CD4-positive, alpha-beta T cell treated with Interleukin-10 for 1 hour (primary cell): ENCODE measurements at places on chromosomes 5 and 9.

DNA sequence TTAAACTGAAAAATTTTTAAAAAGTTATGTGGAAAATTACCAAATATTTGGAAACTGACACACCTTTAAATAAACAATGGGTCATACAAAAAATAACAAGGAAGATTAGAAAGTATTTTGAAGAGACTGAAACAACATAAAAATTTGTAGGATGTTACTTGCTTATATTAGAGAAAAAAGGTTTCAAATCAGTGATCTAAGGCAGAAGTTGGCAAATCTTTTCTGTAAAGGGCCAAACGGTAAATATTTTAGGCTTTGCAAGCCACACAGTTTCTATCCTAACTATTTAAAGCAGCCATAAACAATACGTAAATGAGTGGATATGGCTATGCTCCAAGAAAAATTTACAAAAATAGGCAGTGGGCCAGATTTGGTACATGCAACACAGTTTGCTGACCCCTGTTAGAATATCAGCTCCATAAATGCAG is 81.3 kb downstream of the OXCT1 start:
- DNase-seq: no peak

DNA sequence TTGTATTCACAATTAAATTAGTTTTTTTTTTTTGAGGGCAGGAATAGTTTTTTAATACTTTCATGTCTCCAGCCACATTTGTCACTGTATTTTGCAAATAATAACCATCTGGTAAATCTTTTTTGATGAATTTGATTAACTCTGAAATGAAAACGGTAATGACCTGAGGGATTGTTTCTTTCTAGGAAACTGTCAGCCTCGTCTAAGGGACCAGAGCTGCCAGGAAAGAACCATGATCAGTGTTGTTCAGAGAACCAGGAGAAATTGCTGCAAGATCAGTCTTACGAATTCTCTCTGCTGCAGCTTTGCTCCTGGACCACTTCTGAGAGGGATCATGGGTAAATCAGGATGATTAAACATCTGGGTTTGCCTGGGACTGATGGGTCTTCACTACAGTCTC is 114.5 kb upstream of the TAF11L2 start:
- DNase-seq: no peak

DNA sequence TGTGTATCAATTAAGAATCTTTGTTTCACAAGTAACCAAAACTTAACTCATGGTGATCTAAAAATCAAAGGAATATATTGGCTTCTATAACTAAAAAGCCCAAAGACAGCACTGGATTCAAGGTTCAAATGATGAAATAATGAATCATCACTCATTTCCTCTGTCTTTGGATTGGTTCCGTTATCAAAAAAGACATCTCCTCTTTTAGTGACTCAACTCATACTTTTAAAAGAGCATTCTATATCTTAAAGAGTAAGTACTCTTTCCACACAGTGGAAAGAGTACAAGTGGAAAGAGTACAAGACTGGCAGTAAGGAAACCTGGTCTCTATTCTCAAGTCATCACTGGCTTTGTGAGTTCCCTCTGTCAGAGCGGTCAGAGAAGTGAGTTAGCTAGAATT is 141.4 kb upstream of the NMUR2 start:
- DNase-seq: no peak

- no peak for DNase-seq
Measured at GRCh38 chr5:29822521-29822920, 1371.0 kb upstream of the CDH6 start.

GRCh38 chr5:157130925-157131324 is 11.7 kb downstream of the MED7 start:
- no peak for DNase-seq

- no peak for DNase-seq
Measured at GRCh38 chr5:148839960-148840359, 13.5 kb downstream of the ADRB2 start.

GRCh38 chr5:89187883-89188465 is 305.0 kb upstream of the MEF2C start:
- DNase-seq: no peak

- no peak for DNase-seq
Measured at GRCh38 chr9:35651956-35652828, 1.5 kb upstream of the SIT1 start.

DNA sequence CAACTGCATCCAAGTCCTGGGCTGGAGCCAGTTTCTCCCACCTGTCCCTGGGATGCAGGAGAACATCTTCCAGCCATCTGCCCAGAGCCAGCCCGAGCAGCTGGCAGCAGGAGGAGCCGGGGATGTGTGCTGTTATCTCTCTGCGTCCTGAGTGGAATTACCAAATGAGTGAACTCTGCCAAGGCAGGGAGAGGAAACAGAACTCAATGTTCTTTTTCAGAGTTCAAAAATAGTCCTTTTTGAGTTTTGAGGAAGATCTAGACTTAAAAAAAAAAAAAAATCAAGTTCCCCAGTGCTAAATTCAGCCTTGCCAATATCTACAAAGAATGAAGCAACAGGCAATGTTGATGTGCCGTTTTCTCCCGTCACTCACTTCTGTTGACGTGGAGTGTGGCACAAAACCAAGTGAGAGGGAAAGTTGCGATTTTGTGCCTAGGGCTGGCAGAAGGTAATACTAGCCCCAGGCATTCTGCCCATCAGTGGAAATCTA is 56.2 kb downstream of the TMOD1 start:
- no peak for DNase-seq

DNA sequence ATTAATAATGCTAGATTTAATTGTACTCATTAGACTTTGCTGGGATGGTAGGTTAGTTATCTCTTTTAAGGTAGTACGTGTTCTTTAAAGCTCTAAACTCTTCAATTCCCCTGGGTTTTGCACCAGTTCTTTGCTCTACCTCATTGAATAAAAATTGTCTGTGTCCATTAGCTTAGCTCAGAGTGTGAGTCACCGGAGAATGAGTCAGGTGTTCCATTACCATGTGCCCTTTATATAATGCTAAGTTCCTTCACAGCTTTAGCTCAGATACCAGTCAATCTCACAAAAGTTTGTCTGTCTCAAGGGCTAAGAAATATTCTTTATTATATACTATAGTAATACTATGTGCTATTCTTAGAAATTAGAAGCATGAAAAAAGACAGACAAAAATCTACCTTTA is 339.4 kb downstream of the PRELID2 start:
- DNase-seq: no peak

DNA sequence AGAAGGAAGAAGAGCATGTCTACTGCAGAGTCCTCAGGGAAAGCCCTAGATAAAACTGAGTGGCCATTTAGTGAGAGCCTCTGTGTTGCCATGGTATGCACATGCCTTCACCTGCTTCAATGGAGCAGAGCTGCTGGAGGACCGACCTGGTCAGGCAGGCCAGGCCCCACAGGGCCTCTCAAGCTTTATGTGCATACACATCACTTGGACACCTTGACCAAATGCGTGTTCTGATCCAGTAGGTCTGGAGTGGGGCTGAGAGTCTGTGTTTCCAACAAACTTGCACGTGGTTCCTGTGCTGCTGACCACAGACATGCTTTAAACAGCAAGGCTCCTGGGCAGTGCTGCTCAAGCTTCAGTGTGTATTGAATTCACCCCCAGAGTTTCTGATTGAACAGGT is 51.4 kb upstream of the SLC2A8 start:
- no peak for DNase-seq

GRCh38 chr5:11902201-11902619 is 2.0 kb downstream of the CTNND2 start:
- no peak for DNase-seq

DNA sequence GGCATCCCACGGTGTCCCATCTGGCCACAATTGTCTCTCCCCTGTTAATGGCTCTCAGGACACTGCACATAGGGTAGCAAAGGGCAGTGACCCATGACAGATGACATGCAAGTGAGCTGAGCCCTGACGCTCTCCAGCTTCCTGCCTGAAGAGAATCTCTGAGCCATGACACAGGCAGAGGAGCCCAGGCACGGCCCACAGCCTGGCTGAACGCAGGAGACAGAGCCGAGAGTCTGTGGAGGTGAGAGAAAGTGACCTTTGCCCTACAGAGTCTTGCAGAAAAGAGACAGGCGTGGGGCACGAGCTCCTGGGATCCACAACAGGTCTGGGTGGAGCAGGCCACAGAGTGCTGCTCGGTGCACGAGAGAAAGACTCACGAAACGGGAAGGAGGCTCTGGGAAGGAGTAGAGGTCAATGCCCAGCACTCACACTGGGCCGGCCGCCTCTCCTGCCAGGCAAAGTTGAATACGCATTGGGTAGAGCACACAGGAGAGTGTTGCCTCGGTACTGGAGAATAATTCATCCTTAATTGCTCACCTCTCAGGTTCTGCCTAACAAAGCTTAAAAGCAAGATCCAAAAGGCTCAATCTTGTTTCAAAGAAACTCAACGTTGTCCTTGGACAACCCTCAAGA is 90.3 kb downstream of the MRPL36 start:
- DNase-seq: no peak

- no peak for DNase-seq
Measured at GRCh38 chr5:8813180-8813579, 732.7 kb downstream of the SEMA5A start.

DNA sequence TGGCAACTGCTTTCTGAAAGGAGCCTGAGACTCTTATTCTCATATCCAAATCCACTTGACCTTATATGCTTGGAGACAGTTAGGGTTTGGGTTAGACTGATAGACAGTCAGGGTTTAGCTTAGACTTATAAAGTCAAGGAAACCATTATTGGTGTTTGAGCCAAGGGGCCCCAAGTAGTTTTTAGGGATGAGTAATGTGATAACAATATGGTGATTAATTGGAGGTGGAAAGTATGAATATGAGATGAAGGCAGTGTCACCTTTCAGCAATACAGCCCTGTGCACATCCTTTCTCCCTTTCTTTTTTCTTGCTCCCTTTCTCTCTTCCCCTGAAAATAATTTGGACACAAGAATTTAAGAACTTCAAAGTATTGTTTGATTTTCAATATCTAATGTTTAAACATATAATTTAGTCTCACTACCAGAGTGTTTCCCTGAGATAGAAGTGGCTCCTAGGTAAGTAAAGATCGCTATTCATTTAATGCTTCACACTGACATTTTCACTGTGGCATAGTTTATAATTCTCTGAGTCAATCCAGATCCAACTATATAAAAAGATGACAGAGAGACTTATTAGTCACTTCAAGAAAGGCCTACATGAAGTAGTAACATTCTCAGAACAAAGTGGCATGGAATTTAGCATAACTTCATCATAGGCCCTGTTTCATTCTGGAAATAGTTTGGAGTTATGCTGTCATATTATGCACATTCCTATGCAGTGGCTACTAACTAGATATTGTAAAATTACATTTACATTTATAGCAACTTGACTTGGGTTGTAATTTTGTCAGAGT is 200.8 kb downstream of the CHSY3 start:
- DNase-seq: no peak

GRCh38 chr9:78030553-78031443 is 813 bp downstream of the GNAQ start:
- peak; percentile 73 for DNase-seq

DNA sequence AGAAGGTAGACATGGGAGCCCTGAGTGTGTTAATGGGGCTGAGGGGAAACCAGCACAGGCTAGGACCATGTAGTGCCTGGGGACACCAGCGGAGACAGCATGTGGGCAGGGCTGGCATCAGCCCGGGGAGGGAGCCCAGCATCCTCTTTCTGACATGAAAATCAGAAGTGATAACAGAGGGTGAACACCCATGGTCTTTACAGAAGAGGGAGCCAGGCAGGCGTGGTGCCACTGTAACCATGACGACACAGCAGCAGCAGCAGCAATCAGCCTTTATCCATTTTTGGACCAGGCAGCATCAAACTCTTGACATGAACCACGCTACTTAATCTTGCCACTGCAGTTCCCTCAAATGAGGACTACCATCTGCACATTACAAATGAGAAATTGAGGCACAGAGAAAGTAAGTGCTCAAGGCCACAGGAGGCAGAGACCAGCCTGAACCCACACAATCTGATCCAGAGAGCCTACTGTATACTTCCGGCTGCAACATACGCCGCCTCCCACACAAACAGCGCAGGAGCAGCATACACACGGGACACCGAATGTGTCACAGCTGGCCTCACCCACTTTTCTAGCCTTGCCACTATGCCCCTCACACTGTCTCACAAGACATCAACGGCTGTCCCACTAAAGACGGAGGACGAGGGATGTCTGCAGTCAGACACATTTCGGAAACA is 23.8 kb downstream of the CAMSAP1 start:
- DNase-seq: no peak

DNA sequence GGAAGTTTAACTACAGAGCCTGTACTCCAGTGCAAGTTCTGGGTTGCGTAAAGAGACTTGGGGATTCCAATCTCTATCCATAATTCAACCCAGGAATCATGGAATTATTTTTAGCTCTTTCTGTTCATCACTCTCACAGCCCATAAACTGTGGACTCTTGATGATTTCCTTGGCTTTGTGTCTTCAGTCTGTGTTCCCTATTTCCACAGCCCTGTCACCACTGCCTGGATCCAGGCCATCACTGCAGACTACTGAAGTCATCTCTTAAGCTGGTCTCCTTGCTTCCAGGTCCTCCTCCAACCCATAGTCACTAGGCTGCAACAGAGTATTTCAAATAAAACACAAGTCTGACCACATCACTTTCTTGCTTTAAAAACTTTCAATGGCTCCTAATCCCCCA is 211.7 kb downstream of the PLK2 start:
- DNase-seq: no peak

DNA sequence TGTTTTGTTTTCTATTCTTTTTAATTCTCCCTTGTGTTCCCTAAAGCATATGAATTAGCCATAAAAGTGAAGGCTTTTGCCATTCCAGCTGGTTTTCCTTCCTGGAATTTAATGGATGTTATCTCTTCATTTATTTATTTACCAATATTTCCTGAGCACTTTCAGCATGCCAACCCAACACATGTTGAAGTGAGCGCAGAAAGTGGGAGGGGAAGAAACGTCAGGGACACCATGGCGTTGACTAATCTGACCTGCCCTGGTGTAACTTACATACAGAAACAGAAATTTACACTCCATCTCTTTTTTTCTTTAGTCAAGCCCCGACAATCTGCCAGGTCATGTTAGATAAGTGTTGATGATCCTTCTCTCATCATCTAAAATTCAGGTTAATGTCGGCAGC is 247.5 kb downstream of the PCSK5 start:
- DNase-seq: no peak

DNA sequence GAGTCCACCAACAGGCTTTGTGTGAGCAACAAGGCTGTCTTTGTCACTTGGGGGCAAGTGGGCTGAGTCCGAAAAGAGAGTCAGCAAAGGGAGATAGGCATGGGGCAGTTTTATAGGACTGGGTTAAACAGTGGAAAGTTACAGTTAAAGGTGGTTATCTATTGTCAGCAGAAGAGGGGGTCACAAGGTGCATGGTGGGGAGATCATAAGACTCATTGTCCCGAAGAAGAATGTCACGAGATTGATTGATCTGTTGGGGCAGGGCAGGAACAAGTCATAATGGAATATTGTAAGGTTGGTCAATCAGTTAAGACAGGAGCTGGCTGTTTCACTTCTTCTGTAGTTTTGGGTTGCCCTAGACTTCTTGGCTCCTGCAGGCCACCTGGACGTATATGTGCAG is 7.6 kb upstream of the HMGCS1 start:
- no peak for DNase-seq
